ENCODE measurements at places on chromosomes 7 and 10.
A peak's percentile ranks its signal among the peaks of the same experiment; 100 is the strongest.

GRCh38 chr7:91852263-91852741 lies 28.2 kb downstream of the MTERF1 start:
- no peak for DNase-seq

GRCh38 chr7:66741-67140 lies 125.6 kb upstream of the FAM20C start:
- DNase-seq: no peak

GRCh38 chr10:77285529-77286182 lies 352.0 kb downstream of the KCNMA1 start:
- no peak for DNase-seq

GRCh38 chr10:99994801-99995200 lies 14.9 kb downstream of the DNMBP start:
- no peak for DNase-seq

DNA sequence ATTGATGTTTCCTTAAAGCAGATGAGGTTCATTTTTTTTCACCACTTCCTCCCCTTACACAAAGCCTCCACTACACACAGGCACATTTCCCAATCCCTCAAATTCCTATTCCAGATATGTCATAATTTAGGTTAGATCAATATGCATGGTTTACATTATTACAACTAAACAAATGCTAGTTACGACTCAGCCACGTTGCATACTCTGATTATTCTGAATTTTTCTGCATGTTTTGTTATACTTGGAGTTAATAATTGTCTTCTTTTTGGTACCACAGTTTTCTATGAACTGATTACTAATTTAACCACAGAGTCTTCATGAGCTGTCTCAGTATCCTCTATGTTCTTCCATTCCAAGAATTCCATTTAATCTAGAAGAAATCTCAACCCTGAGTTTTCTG lies 4.4 kb upstream of the BICC1 start:
- no peak for DNase-seq

- no peak for DNase-seq
Measured at GRCh38 chr10:71177651-71178199, 34.6 kb upstream of the UNC5B start.

- no peak for DNase-seq
Measured at GRCh38 chr10:102322914-102323313, 72.6 kb upstream of the NFKB2 start.

DNA sequence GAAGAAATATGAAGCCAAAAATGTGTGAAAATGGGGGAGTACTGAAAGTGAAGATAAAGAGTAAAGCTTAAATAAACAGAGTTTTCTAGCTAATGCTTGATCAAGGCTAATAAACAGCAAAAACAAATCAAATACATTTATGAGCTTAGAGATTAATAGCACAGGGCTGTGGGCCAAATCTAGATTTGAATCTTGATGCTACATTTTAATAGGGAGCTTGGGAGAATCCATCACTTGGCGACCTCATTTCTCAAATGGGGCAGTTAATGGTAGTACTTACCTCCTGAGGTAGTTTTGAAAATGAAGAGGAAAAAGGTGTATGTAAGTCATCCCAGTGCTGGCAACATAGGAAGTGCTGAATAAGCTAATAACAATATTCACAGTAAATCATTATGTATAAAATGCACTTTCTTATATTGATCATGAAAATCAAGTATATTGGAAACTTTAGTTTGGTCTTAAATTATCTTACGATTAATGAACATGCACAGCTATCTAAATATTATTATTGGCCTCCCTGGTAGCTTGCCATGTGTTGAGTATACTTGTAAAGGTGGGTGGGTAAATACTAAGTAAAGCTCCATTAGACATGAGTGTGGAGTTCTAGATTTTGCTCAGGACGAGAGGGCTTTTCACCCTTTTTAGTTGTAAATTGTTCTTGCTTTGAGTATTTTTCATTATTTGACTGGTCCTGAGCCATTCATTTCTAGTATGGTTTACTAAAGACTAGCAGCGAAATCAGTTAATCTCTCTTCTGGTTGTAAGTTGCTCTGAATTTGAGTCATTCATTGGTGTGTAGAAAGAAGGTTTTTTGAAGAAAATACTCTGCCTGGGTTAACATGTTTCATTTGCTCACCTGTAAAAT lies 5.1 kb downstream of the BICC1 start:
- no peak for DNase-seq

DNA sequence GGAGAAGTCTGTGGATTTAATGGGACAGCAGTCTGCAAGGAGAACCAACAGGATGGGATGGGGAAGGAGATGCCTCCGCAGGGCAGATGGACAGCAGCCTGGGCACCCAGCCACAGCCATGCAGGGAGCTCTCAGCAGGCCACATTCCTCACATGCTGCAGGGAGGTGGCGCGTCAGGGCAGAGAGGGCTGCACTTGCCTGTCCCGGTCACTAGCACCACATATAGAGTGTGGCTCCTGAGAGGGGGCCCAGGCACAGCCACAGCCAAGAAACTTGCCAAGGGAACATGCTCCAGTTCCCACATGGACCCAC lies 86.8 kb upstream of the ZMIZ1 start:
- no peak for DNase-seq

- peak; percentile 1 for DNase-seq
Measured at GRCh38 chr10:82397854-82398253, 522.9 kb downstream of the NRG3 start.

- DNase-seq: no peak
Measured at GRCh38 chr7:75817116-75817515, 3.5 kb upstream of the CCL24 start.

DNA sequence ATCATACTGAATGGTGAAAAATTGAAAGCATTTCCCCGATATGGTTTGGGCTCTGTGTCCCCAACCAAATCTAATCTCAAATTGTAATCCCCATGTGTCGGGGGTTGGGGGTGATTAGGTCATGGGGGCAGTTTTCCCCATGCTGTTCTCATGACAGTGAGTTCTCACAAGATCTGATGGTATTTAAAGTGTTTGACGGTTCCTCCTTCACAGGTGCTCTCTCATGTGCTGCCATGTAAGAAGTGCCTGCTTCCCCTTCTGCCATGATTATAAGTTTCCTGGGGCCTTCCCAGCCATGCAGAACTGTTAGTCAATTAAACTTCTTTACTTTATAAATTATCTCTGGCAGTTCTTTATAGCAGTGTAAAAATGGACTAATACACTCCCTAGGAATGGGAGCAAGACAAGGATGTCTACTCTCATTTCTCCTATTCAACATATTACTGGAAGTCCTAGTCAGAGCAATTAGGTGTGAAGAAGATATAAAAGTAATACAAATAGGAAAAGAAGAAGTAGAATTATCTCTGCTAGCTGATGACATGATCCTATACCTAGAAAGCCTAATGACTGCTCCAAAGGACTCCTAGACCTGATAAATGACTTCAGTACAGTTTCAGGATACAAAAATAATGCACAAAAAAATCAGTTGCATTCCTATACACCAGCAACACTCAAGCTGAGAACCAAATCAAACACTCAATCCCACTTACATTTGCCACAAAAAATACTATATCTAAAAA lies 260.6 kb downstream of the RNLS start:
- no peak for DNase-seq

- DNase-seq: no peak
Measured at GRCh38 chr10:96986200-96986856, 154.2 kb downstream of the LCOR start.

- DNase-seq: no peak
Measured at GRCh38 chr10:665579-666091, 23.8 kb downstream of the DIP2C start.

- no peak for DNase-seq
Measured at GRCh38 chr7:108190891-108191290, 60.7 kb upstream of the LAMB4 start.

GRCh38 chr10:121669028-121669374 lies 70.8 kb upstream of the FGFR2 start:
- DNase-seq: no peak

DNA sequence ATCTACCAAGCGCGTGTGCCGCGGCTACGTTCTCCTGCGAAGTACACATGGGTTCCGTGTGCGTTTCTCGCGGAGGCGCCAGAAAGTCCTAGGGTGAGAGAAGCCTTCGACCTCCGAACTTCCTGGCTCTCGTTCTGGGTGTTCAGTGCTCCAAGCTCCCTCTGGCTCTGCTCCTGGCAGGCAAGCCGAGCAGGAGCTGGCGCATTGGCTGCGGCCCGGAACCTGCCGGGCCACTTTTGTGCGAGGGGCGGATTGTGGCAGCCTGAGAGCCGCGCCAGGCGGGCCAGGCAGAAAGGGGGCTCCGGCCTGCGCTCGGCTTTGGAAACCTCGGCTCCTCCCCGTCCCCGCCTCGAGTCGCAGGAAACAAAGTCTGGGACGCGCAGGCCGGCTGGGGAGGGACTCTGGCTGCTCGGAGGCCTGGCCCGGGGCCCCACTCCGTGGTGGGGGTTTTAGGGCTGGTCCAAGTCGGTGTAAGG lies 9.6 kb downstream of the EMX2 start:
- peak; percentile 61 for DNase-seq

- DNase-seq: no peak
Measured at GRCh38 chr7:157444011-157444842, 107.4 kb downstream of the DNAJB6 start.

DNA sequence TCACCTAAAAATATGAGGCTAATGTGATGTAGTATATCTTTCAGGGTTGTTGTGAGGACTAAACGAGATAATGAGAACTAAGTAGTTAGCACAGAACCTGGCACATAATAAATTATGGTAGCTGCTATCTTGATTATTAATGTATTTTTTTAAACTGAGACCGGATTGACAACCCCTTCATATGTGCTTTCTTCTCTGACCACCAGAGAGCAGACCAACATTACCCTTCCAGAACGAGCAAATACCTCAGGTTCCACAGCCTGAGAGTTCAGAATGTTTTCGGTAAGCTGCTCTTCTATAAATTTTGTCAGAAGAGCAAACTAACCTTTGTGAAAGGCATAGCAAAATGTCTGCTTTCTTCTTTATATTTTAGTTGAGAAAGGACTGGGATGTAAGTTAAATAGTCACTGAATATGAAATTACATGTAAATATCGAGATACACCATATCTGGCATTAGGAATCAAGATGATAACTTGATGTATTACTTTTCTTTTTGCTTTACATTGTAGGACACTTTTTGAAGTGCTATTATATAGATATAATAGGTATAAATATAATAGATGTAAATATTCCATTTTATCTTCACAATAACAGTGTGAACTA lies 13.6 kb upstream of the BPGM start:
- peak; percentile 12 for DNase-seq

GRCh38 chr7:137204246-137204645 lies 139.3 kb downstream of the PTN start:
- no peak for DNase-seq

DNA sequence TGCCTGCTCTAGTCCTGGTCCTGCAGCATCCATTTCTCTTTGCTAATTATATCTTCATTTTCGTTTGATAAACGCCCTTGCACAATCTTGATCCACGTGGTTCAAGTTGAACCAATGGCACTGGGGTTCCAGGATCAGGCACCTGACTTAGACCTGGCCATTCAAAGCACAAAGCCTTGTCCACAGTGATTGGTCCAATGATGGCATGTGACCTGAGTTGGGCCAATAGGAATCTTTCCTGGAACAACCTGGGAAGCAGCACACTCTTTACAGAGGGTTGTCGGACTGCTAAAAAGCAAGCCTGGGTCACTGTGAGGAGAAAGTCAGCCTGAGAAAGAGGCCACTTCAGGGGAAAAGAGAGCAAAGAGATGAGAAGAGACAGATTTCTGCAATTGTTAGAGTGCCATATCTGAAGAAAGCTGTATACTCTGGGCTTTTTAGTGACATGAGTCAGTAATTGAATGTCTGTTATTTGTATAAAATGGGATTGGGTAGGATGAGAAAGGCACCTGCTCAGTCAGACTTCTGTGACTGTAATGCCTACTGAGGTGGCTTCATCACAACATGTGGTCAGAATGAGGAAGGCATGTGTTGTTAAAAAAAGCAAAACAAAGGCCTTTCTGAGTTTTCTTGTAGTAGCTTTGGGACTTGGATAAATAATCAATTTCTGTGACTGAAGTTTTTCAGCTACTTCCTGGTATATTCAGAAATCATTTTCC lies 4.4 kb upstream of the STEAP4 start:
- no peak for DNase-seq

- DNase-seq: no peak
Measured at GRCh38 chr10:132984801-132985545, 42.6 kb upstream of the CFAP46 start.

DNA sequence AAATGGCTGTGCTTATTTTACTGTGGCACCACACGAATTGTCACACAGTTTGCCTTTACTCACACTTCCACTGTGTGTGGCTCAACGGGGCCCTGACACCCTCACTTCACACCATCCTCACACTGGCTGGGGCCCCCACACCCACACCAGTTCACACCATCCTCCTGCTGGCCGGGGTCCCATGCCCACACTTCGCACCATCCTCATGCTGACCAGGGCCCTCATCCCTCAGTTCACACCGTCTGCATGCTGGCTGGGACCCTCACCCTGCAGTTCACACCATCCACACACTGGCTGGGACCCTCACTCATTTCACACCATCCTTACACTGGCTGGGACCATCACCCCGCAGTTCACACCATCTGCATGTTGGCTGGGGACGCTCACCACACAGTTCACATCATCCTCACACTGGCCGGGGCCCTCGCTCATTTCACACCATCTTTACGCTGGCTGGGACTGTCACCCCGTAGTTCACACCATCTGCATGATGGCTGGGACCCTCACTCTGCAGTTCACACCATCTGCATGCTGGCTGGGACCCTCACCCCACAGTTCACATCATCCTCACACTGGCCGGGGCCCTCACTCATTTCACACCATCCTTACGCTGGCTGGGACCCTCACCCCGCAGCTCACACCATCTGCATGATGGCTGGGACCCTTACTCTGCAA lies 36.0 kb downstream of the BRI3 start:
- DNase-seq: no peak

GRCh38 chr10:26368463-26368862 lies 69.7 kb upstream of the APBB1IP start:
- DNase-seq: no peak

DNA sequence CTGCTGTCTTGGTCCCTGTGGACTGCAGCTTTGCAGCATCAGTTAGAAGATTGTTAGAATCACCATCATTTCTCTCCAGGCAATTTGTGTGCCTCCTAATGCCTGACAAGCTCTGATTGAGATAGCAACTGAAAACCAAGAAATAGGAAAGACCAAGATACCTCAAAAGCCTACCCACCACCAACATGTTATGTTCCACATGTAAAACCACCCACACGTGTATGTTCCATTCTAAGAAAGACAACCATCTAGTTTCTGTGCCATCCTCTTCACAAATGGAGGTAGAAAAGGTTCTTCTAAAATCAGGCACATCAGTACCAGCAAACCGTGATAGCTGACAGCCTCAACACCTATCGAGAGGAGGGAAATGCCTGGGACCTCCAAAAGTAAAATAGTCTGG lies 46.9 kb downstream of the TASOR2 start:
- no peak for DNase-seq

- no peak for DNase-seq
Measured at GRCh38 chr7:116836048-116836447, 26.3 kb upstream of the CAPZA2 start.

DNA sequence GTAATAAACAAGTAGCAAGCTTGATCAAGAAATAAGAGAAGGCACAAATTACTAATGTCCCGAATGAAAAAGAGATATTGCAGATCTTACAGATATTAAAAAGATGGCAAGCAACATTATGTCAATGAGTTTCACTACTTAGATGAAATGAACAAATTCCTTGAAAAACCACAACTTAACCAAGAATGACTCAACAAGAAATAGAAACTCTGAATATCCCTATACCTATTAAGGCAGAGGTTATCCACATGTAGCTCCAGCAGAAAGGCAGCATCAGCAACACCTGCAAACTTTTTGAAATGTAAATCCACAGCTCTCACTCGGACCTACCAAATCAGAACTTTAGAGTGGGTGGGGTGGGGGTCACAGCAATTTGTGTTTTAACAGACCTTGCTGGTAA lies 33.6 kb downstream of the PDE1C start:
- no peak for DNase-seq

GRCh38 chr7:41134300-41135255 lies 568.3 kb downstream of the INHBA start:
- no peak for DNase-seq
